Breast epithelium (tissue), 4 donors: ENCODE measurements at places on chromosomes 11 and 22. TPM values are rescaled to one million over a fixed set of nuclear protein-coding genes. Genes with fewer than 3 reads are reported as not detected.

- no peak for DNase-seq
Observed at GRCh38 chr22:30720263-30720837, 25.7 kb downstream of the OSBP2 start.

- DNase-seq = no peak
Observed at GRCh38 chr11:78207532-78208256, 19.0 kb downstream of the USP35 start.

PPFIBP2 gene
- total RNA-seq = 43.3 TPM

GRCh38 chr11:67998150-67999045 is 5.5 kb downstream of the UNC93B1 start:
- DNase-seq = no peak

CCDC116 gene
- total RNA-seq = 0.33 TPM

GRCh38 chr22:38799265-38800002 is 5.5 kb upstream of the DNAL4 start:
- DNase-seq = no peak

HTR3A gene
- total RNA-seq = not detected
